IMR-90 (cell line): ENCODE measurements at places on chromosomes 4 and X. TPM values are rescaled to one million over a fixed set of nuclear protein-coding genes. Genes with fewer than 3 reads are reported as not detected.

The NLGN4X gene
- not detected in 2 replicates for polyA plus RNA-seq

The PIR gene
- 7.3 and 8.7 TPM in 2 replicates for polyA plus RNA-seq

The FAM9B gene
- not detected in 2 replicates for polyA plus RNA-seq

The CLCN4 gene
- polyA plus RNA-seq: 2.2 and 2.5 TPM in 2 replicates

The ZNF157 gene
- not detected in 2 replicates for polyA plus RNA-seq

The GYG2 gene
- 8.2 and 9.6 TPM in 2 replicates for polyA plus RNA-seq

The MTTP gene
- 0.03 TPM in 1 of 2 replicates, not detected in the other for polyA plus RNA-seq
